Stimulated activated CD4-positive, alpha-beta T cell treated with anti-CD3 and anti-CD28 coated beads, Interleukin-12 subunit alpha, Interleukin-12 subunit beta, amount 100 ng/mL, for 24 hours (primary cell): ENCODE measurements at places on chromosomes 6 and 20.

DNA sequence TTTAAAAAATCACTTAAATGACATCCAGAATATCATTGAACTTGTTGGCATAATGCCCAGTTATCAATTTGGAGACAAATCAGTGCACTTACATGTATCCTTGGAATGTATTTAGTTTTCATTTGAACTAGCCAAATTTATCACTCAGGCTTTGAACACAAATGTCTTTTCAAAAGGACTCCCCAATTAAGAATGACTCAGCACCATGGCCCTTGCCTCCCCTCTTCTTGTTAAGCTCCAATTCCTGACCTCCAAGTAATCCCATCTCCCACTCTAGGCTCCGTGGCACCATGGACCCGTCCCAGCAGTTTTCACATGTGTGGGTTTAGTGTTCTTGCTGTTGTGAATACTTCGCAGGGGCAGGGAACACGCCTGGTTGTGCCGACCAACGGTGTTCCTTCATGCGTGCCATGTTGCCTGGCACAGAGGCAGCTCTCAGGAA lies 2.7 kb downstream of the AKAP12 start:
- DNase-seq: no peak

GRCh38 chr6:119077643-119078375 lies 655 bp downstream of the FAM184A start:
- peak; percentile 35 for DNase-seq

- no peak for DNase-seq
Measured at GRCh38 chr6:137231895-137232294, 12.7 kb upstream of the IFNGR1 start.

- DNase-seq: no peak
Measured at GRCh38 chr6:106119546-106119945, 33.4 kb downstream of the PRDM1 start.

DNA sequence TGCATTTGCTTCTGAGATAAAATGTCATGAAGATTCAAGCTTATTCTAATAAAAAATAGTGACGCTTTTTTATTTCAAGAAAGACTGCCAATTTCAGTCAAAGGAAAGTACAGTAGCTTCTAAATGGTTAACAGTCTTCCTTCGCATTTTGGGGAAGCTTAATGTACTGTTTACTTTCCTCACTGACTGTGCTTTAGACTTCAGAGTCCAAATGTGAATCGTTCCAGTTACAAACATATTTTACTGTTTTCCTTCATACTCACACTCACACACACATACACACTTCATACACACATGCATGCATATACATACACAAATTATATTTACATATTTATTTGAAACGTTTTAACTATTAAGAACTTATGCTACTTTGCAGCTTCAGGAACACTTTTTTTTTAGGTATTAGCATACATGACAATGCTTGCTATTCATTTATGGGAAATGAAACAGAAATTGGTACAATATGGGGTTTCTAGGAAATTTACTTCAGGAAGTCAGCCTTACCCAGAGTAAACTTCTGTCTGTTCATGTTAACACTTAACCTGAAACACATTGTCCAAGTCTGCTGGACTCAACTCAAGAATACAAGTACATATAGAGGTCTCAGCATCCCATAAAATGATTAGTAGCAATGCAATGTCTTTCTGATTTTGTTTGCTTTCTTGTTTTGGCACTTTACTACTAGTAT lies 145.4 kb downstream of the RPS12 start:
- no peak for DNase-seq

DNA sequence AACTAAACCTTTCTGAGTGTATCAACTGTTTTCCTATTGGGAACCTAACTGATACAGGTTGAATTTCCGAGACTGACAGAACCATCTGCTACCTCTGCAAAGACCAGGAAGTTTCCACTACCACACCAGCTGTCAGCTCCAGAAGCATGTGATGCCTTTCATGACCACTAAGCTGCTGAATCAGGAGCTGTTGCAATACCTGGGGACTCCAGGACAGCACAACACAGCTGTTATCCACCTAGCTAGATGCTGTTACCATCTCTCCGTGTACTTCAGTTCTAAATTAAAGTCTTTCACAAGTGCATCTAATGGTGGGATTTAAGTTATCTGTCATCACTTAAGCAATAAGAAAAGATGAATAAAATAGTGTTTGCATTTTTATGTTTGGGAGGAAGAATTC lies 158.2 kb upstream of the IMPG1 start:
- DNase-seq: no peak

- no peak for DNase-seq
Measured at GRCh38 chr6:127119102-127120022, 891 bp downstream of the RSPO3 start.

DNA sequence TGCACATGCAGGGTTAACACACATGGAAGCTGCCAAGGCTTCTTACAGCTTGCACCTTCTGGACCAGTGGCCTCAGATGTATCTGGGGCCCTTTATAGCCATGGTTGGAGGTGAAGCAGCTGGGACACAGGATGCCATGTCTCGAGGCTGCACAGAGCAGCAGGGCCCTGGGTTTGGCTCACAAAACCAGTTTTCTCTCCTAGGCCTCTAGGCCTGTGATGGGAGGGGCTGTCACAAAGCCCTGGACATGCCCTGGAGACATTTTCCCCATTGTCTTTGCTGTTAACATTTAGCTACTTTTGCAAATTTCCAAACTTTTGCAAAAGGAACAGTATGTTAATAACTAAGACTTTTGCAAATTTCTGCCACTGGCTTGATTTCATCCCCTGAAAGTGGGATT lies 18.2 kb upstream of the GSTA1 start:
- no peak for DNase-seq

DNA sequence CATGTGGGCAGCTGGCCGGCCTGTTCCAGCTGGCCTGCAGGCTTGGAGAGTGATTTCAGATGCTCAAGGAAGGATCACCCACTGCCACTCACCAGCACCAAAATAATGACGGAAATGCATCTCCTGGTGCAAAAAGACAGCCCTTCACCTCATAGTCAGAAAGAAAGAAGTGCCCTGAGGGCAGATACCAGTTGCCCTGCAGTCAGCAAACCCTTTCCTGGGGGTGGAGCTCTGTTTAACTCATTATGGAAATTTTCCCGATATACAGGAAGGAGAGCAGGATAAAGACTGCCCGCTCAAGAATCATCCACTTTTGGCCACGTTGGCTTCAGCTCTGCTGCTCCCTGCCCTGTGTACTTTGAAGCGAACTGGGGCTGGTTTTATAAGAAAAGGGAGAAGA lies 127.9 kb downstream of the GRM4 start:
- DNase-seq: no peak

DNA sequence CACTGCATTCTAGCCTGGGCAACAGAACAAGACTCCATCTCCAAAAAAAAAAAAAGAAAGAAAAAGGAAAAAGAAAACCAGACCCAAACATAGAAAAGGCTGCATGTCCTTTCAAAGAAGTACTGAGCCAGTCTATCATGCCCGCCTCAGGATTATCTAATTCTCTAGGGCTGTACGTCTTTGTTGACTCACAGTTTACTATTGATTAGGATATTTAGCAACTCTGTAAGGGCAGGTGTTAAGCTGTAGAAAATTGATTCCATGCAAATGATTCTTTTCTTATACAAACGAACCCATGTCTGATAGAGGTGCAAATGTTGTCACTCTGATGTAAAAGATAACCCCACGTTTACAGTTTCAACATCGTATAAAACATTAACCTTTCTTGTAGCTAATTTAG lies 209.0 kb downstream of the TTLL2 start:
- no peak for DNase-seq

GRCh38 chr6:3356056-3356823 lies 97.5 kb downstream of the PSMG4 start:
- peak; percentile 15 for DNase-seq

DNA sequence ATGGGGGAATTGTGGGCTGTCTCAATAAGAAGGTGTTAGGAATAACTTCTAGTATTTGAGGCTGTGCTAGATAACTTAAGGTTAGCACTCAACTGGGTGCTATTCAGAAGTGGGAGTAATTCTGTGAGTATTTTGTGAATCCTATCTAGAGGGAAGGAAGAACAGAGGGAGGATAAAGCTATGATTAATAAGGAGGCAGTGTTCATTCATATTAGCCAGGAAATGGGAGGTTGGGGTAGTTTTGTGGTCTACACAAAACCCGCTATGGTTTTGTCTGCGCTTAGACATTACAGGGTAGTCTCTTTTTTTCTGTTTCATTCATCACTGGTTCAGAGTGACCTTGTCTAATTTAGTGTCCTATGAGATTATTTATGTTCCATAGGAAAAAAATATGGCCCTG lies 341.0 kb downstream of the ARHGAP18 start:
- no peak for DNase-seq

DNA sequence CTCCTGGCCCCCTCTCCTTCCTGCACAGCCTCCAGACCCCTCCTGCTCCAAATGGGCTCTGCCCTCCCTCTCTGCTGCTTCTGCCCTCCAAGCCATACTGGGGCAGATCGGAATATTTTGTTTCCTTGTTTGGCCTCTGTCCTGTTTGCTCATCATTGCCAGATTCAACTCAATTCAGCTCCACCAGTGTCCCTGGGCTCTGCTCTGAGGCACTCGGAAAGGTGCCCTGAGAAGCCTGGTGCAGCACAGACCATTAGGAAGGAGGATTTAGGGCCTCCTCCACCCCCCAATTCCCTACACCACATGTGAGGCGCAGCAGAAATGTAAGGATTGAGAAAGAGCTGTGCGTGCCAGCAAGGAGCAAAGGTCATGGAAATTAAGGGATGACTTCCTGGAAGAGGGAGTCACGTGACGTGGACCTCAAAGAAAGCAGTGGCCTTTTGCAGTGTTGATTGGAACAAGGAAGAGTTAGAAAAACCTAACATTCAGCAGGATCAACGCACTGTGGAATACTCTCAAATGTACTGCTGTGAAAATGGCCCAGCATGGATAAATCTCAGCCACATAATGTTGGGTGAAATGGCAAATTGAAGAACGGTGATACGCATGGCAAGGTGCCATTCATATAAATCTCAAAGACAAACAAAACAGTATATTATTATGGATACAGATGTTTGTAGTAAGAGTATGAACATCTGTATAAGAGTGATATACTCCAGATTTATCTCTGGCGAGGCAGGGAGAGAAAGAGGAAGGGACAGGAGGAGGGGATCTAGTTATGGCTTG lies 229.5 kb upstream of the RNF24 start:
- no peak for DNase-seq

DNA sequence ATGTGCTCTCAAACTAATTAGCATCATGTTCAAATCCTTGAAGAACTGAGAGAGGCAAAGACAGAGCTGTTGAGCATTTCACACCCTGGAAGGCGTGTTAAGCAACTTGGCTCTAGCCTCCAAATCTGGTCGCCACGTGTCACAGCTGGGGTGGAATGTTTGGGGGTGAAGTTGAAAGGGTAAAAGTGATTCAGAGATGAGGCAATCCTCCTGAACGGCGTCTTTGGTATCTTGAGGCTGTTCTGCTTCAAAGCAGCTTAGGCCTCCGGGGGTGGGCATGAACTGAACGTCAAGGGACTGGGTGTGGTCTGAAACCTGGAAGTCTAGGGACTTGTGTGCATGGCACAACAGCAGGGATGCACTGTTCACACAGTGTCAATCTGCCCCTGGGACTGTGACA lies 62.3 kb downstream of the TRAM2 start:
- no peak for DNase-seq

GRCh38 chr20:54350415-54350814 lies 125.0 kb upstream of the DOK5 start:
- DNase-seq: no peak

- DNase-seq: no peak
Measured at GRCh38 chr6:119672725-119673124, 323.2 kb upstream of the MAN1A1 start.

- no peak for DNase-seq
Measured at GRCh38 chr20:17281478-17281877, 54.6 kb downstream of the PCSK2 start.

GRCh38 chr6:29861521-29862255 lies 34.1 kb downstream of the HLA-G start:
- no peak for DNase-seq

DNA sequence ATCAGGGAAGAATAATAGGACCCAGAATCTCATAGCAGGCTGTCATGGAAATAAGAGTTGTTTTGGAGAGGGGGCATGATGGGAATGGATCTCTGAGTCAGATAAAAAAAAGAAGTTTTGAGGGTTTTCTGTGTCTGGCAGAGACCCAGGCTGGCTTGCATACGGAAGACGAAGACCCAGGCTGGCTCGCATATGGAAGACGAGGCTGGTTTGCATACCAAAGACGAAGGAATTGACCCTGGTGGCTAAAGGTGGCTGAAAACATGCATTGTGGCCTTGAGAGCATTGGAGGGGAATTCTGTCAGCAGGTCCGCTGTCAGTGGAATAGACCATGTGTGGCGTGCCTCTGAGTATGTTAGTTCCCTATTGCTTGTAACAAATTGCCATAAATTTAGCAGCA lies 335.1 kb downstream of the BTBD3 start:
- no peak for DNase-seq

DNA sequence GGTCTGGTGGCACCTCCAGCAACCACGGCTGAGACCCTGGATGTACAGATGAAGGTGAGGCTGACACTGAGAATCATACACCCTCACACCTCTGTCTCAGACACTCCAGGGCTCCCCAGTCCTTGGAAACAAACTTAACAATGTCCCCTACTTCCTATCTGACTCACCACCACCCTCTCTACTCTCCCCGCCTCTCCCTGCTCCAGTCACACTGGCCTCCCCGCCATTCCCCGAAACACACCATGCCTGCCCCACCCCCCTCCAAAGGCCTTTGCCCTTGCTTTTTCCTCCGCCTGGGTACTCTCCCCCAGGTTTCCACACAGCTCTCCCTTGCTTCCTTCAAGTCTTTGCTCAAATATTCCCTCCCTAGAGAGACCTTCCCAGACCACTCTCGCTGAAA lies 16.3 kb downstream of the BPI start:
- DNase-seq: no peak

GRCh38 chr20:58697867-58698703 lies 5.5 kb downstream of the NPEPL1 start:
- no peak for DNase-seq

- DNase-seq: no peak
Measured at GRCh38 chr6:33851959-33852358, 48.2 kb upstream of the MLN start.

DNA sequence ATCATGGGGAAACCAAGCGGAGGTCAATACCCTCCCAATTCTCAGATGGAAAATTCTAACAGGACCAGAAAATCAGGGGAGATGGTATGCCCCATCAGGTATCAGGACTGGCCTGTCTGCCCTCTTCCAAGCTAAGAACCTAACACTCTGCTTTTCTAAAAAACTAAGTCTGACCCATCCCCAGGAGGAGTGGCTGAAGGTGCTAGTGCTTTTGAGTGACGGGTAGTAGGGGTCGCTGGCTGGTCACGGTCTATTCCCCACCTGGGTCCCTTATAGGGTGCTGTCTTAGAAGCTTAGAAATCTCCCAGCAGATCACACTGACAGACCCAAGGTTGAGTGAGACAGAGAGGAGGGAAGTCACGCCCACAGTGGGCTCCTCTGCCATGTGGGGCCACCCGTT lies 9.6 kb downstream of the ABHD16A start:
- no peak for DNase-seq

DNA sequence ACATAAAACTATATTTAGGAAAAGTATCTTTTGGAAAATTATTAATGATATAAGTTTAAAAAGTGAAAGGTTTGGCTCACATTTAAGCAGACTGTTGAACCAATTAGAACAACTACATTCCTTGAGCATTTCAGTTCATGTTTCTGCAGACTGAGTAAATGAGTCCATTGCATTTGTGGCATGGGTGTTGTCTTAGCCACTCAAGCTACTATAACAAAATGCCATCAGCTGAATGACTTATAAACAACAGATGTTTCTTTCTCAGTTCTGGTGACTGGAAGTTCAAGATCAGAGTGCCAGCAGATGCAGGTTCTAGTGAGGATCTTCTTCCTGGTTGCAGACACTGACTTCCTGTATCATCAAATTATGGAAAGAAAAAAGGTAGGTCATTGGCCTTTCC lies 67.1 kb upstream of the SLC2A12 start:
- DNase-seq: no peak

GRCh38 chr6:83518816-83519480 lies 6.6 kb downstream of the PRSS35 start:
- no peak for DNase-seq
